Activated CD8-positive, alpha-beta memory T cell treated with anti-CD3 and anti-CD28 coated beads for 24 hours (primary cell): ENCODE measurements at places on chromosomes 5 and 9.

DNA sequence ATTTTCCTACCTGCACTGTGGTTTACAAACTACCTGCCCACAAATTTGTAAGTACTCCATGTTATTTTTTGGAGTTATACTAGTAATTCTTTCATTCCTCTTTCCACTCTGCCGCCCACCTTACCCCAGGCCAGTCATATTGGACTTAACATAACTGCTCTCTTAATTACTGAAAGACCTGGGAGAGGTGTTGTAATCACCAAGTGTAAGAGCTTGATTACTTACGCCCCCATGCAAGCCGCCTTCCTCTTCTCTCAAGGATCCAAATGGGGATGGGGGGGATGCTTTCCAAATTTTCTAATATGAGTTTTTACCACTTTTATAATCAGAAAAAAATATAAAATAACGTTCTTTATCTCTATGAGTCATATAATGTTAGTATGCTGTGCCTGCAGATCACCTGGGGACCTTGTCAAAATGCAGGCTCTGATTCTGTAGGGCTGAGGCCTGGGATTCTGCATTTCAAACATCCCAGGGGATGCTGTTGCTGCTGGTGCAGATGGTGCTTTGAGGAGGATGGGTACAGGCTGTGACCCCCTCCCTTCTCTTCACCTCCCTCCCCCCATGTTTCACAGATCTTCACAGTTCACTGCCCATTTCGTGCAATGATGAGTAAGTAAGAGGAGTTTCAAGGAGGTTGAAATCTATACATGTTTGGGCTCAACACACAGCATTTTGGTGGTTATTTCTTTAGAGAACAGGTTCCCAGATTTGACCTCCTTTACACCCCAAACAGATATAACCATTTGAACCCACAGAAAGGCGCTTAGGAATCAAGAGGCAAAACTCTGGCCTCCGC, 87.3 kb downstream of the SEC61B start:
- DNase-seq = no peak

- DNase-seq = no peak
Measured at GRCh38 chr5:62948301-62948700, 369.7 kb downstream of the LRRC70 start.

- DNase-seq = no peak
Measured at GRCh38 chr5:3899093-3899492, 303.5 kb downstream of the IRX1 start.

GRCh38 chr5:55578771-55579170, 44.0 kb upstream of the PLPP1 start:
- no peak for DNase-seq

GRCh38 chr5:55771175-55771655, 33.4 kb downstream of the DDX4 start:
- no peak for DNase-seq

DNA sequence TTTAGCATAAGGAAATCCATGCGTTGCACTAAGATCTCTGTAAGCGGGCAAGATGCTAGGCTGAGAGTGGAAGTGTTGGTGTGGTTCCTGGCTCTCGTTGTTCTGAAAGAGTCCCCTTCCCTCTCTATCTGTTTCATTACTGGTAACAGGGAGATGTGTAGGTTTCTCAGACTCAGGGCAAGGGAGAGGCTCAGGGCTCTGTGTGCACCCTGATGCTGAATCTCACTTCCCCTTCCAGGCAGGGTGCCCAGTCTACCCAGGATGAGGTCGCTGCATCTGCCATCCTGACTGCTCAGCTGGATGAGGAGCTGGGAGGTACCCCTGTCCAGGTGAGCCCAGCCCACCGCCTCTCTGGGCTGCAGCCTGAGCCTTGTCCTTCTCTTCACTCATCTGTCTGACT, 45.7 kb downstream of the STOM start:
- DNase-seq = no peak

DNA sequence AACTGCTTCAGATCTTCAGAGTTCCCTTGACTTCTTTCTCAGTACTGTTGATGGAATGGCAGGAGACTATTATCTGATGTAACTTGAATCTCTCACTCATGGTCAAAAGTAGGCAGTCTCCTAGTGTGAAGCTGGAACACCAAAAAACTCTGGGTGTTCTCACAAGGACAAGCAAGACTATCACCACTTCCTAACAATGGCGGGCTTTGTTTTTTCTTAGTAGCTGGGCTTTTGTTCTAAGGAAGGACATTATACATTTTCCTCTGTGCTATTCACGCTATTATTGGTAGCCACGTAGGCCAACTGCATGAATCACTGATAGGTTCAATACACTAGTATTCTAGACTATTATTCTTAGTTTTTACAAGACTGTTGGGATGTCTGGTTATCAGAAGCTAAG, 67.7 kb upstream of the ATG10 start:
- DNase-seq = no peak

DNA sequence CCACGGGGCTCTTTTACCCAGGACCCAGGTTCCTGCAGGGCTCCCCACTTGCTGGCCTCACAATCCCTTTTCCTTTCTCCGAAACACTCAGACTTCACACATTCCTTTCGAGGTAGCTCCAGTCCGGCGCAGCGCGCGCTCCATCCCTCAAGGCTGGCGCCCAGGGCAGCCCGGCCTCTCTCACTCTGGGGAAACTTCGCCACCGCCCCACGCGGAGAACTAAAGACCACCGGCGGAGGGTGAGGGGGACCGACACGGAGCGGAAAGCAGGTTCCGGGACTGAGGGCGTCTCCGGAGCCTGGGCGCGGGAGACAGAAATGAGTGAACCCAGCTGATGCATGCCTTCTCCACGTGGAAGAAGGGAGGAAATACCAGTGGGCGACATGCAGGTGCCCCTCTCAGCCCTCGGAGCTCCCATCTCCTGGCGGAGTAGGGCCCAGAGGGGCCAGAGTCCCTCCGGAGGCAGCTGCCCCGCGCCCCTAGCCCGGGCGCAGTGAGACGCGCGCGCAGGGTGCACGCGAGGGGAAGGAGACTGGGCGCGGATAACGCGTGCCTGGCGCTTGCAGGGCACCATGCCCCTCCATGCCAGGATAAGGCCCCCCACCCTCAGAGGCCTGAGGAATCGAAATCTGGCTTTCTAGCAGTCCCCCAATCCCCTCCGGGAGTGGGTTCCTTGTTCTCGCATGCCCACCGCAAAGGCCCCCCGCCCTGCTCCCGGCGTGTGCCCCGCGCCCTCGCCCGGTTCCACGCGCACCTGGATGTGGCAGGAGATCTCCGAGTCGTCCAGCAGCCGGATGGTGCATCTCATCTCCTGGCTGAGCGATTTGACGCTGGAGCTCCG, 650 bp downstream of the FRMD3 start:
- no peak for DNase-seq

DNA sequence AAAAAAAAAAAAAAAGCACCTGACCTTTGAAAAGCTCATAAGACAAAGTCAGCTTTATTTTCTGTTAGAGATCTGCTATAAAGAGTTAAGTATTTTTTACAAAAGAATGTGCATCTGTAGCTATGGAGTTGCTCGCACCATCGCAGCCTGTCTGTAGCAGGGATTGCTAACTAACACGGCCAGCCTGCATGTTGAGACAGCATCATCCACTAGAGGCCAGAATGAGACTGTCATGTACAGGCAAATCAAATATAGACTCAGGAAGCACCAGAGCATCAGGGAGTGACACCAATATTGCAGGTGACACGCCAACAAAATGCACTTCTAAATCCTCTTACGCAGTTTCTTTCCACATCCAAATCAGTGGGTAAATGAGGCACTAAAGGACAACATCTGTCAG, 136.3 kb upstream of the RASEF start:
- no peak for DNase-seq

GRCh38 chr9:9754186-9754585, 858.6 kb downstream of the PTPRD start:
- no peak for DNase-seq

GRCh38 chr9:102519423-102519822, 475.7 kb upstream of the CYLC2 start:
- no peak for DNase-seq

- no peak for DNase-seq
Measured at GRCh38 chr5:131952301-131952857, 6.9 kb upstream of the MEIKIN start.
